COR-L47 (cell line): ENCODE measurements at places on chromosomes 16 and 17.

- DNase-seq: no peak
Measured at GRCh38 chr17:81575836-81576235, 23.7 kb upstream of the FAAP100 start.

DNA sequence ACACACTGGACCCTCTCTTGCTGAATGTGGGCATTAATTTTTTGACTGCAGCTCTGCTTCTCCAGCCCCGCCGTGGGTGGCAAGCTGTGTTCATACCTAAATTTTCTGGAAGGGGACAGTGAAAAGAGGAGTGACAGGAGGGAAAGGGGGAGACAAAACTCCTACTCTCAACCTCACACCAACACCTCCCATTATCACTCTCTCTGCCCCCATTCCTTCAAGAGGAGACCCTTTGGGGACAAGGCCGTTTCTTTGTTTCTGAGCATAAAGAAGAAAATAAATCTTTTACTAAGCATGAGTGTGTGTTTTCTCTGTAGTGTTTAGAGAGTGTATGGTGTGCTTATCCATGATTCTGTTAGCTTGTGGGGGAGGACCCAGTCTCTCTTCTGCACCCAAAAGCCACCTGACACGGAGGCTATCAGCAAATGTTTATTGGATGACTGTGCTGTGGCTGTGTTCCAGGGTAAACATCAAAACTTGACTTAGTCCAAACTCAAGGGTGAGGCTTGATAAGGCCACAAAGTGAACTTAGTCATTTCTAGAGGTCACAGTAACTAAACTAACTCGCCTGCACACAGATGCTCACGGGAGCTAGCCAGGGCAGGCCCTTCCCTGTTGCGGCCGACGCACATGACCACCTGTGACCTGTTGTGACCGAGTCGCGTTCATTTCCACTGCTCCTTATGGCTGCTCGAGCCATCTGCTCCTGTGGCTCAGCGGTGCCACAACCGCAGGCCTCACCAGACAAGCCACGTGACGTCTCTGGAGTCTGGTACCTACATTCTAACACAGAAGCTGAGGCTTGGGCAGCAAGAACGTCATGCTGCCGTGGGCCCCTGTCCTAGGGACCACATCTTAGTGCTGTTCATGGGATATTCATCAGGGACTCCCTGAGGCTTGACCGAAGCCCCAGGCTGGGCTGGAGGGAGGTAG, 9.8 kb upstream of the MED11 start:
- DNase-seq: no peak

DNA sequence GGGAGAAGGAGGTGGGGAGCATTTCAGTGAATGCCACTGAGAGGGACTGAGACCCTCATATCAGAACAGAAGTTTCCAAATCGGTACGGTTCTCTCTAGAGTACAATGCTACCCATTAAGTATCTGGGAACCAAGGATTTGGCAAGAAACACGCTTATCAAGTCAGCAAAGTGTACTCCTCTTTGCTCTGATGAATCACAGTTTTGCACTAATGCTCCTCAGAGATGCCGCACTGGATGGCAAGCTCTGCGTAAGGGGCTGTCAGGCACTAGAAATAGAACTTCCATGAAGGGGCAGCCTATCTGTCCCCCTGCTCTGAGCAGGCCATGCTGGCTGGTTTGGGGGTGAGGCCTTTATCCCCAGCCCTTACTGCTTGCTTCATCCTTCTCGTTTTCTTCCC, 4.8 kb upstream of the ABCC12 start:
- no peak for DNase-seq

DNA sequence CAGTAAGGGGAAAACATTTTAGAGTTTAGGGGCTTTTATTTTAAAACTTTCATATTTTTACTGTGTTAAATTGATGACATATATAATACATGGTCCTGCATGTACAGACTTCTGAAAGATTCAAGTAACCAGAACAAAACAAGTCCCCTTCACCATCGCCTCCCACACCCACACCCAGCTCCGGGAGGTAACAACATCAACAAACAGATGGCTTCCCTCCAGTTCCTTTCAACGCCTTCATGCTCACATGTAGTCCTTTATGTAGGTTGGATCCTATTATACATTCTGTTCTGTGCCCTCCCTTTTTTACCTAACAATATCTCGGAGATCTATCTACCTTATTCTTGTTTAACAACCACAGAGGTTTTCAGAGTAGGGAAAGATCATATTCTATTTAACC, 30.5 kb downstream of the GINS3 start:
- DNase-seq: no peak

DNA sequence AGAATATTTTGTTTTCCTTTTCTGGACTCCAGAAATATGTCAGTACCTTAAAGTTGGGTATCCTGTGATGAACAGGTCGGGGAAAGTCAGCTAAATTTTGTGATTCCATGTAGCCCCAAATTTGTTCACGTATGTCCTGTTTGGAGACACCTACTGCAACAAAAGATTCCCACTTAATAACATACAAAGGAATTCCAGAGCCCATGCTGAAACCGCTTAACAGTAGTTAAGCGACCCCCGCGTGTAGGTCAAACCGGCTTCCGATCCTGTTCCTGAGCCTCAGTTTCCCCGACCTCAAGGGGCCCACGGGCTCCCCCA, 477 bp downstream of the MTHFSD start:
- no peak for DNase-seq

DNA sequence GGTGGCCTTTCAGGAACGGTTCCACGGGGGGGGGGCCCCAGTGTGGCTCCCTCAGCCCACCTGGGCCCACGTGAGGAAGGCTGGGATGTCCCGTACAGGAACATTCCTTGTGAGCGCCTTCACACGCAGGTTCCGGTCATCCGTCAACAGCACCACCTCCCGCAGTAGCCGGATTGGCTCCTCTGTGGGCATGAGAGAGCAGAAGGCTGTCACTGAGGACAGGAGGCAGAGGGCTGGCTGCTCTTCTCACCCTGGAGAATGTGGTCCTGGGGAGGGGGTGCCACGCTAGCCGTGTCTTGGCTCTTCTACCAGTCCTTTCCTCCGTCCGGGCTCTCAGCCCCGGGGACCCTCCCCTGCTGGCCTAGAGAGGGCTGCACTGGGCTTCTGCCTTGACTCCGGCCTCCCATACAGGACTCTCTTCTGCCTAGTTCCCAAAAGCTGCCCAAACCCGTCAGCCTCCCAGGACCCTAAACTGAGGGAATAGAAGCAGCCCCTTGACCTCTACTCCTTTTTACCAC, 6.6 kb downstream of the HIC1 start:
- DNase-seq: no peak

GRCh38 chr17:34771891-34772290, 189.4 kb downstream of the CCT6B start:
- no peak for DNase-seq

GRCh38 chr17:68782789-68783188, 172.4 kb downstream of the ABCA8 start:
- DNase-seq: no peak

DNA sequence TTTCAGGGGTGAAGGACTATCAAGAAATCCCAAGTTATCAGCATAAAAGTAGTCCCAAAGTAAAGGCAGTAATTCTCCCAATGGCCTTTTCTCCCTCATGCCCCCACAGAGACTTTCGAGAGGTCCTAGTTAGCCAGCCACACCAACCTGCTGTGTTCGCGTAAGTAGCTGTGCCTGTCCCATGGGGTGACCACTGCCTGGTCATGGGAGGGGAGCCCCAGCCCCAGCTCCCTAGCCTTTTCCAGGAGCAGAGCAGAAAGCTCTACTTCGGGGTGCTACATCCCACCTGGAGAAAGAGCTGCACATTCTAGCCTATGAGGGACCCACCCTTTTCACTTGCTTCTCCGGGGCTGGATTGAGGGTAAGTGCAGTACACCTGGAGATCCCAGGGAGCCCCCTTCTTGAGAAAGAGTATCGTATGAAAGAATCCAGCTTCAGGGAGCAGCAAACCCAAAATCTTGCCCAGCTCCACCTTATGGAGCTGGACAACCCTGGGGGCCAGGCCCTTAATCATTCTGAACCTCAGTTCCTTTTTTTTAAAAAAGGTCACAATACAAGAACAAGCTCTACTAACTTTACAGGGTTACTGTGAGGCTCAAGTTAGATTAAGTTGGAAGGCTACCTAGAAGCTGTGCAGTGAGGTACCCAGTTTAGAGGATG, 8.6 kb upstream of the SOST start:
- no peak for DNase-seq

DNA sequence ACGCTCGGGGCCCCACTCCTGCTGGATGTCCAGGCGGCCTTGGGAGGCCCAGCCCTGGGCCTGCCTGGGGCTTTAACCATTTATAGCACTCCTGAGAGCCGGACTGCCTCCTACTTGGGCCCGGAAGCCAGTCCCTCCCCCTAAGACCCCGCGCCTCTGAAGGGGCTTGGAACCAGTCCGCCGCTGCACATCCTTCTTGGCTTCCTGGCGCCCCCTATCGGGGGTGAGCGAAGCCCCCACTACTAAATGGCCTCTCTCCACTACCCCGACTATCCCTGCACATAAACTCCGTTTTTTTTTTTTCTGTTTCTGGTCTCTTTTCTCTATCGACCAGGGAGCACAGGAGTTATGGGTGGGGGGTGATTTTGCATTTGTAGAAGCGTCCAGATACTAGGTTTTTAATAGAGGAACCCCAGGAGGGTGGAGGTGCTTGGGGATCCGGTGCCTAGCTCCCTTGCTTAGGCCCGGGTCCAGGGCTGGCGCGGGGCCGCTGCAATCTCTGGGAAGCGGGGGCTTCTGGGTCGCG, 633 bp upstream of the NOL3 start:
- DNase-seq: no peak

DNA sequence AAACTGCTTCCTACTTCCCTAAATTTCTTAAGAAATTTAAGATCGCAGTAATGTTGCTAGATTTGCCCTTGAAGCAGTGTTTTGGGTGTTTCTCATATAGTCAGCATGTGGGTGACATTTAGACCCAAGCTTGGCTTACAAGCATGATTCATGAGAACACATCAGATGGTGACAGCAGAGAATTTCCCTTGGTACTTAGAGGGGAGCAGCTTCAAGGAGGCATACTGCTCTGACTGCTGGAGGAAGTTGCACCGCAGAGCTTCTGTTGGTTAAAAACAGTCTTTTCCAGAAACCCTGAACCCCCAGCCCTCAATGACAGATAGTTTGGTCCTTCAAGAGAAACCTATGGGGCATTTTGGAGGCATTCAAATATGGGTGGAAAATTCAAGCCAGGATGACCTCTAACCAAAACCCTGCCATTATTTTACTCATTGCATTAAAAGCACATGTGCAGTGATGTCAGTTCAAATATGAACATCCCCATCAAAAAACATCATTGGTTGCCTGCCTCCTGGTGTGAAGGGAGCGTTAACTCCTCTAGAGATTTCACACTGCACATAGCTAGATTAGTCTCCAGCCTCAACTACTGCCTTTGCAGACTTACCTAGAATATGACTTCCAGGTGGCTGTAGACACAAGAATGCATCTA, 201.5 kb upstream of the CACNG5 start:
- DNase-seq: no peak

GRCh38 chr17:76531486-76532038, 5.9 kb downstream of the CYGB start:
- no peak for DNase-seq

GRCh38 chr16:5776876-5777275, 679.3 kb upstream of the EEF2KMT start:
- no peak for DNase-seq

DNA sequence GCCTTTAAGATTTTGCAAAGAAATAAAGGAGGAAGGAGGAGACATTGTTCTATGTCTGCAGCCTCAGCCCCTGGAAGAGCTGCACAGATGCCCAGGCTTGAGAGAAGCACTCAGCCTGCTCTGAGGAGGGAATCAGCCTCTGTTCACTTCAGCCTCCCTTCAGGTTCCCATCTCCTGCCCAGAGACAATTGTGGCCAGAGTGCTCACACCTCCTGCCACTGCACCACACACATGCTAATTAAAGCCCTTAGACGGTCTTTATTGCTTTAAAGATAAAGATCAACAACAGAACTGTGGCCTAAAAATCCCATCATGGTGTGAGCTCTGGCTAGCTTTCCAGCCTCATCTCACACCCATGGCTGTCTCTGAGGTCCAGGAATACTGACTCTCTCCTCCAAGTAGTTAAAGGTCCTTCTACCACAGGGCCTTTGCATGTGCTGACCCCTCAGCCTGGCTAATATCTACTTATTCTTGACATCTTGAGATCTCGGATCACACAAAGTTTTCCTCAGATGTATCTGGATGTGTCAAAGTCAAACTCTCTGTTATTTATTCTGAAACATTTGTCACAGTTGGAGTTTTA, 33.8 kb downstream of the CHD9NB start:
- no peak for DNase-seq
